IMR-90 (cell line): ENCODE measurements at places on chromosomes 16 and 17.

DNA sequence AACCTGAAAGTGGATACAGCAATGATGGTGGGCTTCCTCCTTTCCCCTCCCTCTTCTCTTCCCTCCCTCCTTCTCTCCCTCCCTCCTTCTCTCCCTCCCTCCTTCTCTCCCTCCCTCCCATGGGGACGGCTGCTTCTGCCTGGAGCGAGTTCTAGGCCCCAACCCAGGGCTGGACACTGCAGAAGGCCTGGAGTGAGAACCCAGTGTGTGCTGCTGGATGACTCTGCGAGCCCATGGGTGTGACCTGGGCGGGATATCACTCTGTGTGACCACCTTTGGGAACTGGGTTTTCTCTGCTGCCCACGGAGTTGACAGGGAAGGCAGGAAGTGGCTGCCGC, 242.6 kb upstream of the GSE1 start:
- no peak for DNase-seq

DNA sequence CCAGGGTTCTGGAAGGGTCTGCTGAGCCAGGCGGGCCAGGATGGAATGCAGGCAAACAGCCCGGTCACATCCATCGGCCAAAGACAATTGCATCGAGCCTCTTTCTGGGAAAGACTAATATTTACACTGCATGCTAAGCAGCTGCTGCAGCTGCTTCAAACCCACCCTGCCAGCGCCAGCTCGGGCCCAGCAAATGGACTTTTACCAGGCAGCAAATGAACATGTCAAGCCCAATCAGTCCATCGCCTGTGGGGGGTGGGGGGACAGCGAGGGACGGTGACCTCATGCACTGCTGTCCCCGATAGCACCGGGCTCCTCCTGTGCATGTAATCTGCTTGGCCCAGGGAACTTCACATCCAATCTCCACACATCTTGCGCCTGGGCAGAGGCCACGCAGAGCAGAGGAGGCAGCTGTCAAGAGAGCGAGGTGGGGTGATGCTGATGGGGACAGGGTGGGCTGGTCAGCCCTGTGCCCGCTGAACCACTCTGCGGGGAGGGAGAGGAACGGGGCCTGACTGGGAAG, 39.4 kb upstream of the CDH5 start:
- DNase-seq: no peak

GRCh38 chr17:2204393-2204792, 99.2 kb downstream of the SMG6 start:
- DNase-seq: no peak

GRCh38 chr17:32956240-32956970, 28.5 kb downstream of the TMEM98 start:
- DNase-seq: no peak
